Activated T-cell treated with anti-CD3 and anti-CD28 coated beads, Interleukin-2, amount 50 U/mL, for 72 hours (primary cell): ENCODE measurements at places on chromosomes 4 and X. TPM values are rescaled to one million over a fixed set of nuclear protein-coding genes. Genes with fewer than 3 reads are reported as not detected.

The MAGEB3 gene
- total RNA-seq = not detected

The GAGE12D gene
- not detected for total RNA-seq

The NLRP2B gene
- total RNA-seq = not detected

The XG gene
- total RNA-seq = not detected

The PSAPL1 gene
- not detected for total RNA-seq

The SPATA4 gene
- not detected for total RNA-seq

The NDNF gene
- total RNA-seq = 0.35 TPM

The HPF1 gene
- 34.0 TPM for total RNA-seq

The CLCN4 gene
- total RNA-seq = 0.19 TPM

The RAB40AL gene
- not detected for total RNA-seq

The GABRA4 gene
- not detected for total RNA-seq

The MUC7 gene
- total RNA-seq = not detected

The P2RY8 gene
- 45.7 TPM for total RNA-seq

The TLR2 gene
- 0.70 TPM for total RNA-seq

The SAGE1 gene
- not detected for total RNA-seq

The PCDH19 gene
- total RNA-seq = not detected

The TKTL2 gene
- not detected for total RNA-seq

The PTCHD1 gene
- not detected for total RNA-seq

The SLC34A2 gene
- not detected for total RNA-seq

The MAGEA1 gene
- not detected for total RNA-seq

The MAGEH1 gene
- total RNA-seq = 18.9 TPM

The FAM47E gene
- total RNA-seq = not detected

The MAGEA9B gene
- total RNA-seq = not detected

The XAGE1A gene
- not detected for total RNA-seq

The BMP3 gene
- total RNA-seq = not detected

The MTNR1A gene
- total RNA-seq = not detected

The MAP7D2 gene
- total RNA-seq = 0.12 TPM

The SGMS2 gene
- total RNA-seq = 0.22 TPM
